RCC 7860 (cell line): ENCODE measurements at places on chromosomes 13 and 19.

DNA sequence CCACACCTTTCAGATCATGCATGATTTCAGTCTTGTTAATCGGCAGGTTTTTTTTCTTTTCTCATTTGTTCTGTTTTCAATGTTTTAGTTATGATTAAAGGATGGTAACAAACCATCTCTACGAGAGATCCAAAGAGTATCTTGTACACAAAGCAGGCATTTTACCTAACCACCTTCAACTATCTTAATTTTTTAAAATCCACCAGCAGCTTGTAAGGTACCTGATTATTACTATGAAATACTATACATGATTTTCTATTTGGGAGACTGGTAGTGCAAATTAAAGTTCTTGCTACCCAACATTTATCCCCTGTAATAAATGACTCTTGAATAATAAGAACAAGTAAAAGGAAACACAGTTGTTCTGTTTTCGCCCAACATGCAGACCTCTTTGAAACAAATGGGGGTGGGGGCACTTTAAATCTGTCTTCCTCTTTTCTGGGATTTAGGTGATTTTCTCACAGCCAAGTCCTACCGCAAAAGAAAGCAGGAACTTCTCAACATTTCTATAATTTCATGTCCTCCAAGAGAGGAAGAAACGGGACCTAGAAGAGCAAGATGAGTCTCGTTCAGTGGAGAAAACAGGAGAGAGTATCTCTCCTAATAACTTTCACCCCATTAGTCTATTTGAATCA, 3.6 kb downstream of the POU4F1 start:
- DNase-seq = no peak

GRCh38 chr13:37225414-37226070, 120.1 kb upstream of the CSNK1A1L start:
- no peak for DNase-seq

DNA sequence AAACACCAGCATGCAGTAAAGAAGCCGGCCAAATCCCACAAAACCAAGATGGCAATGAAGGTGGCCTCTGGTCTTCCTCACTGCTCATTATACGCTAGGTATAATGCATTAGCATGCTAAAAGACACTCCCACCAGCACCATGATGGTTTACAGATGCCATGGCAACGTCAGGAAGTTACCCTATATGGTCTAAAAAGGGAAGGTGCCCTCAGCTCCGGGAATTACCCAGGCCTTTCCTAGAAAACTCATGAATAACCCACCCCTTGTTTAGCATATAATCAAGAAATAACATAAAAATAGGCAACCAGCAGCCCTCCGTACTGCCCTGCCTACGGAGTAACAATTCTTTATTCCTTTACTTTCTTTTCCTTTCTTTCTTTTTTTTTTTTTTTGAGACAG, 21.1 kb upstream of the PLEKHF1 start:
- no peak for DNase-seq

GRCh38 chr13:67259208-67259607, 29.1 kb upstream of the PCDH9 start:
- DNase-seq = no peak

DNA sequence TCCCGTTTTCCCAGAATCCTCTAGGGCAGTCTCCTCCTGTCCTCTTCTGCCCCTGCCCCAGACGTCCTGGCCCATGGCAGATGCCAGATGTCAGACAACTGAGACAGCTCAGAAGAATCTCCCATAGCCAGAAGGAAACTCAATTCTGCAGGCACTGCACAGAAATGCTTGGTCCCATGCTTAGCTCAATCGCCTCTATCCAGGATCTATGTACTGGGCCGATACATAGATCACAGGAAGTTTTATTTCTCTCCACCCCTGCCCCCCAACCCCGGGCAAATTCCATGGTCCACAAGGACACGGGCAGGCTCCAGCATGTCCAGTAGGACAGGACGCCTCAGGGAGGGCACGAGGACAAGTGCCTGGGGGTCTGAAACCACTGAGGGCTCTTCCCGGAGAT, 4.8 kb downstream of the MBD3 start:
- no peak for DNase-seq

GRCh38 chr19:48780631-48781391, 25.5 kb downstream of the FGF21 start:
- DNase-seq = peak; percentile 77
